ENCODE measurements at places on chromosomes 5 and 9. TPM values are rescaled to one million over a fixed set of nuclear protein-coding genes. Genes with fewer than 3 reads are reported as not detected.

The SLC36A3 gene
- not detected for total RNA-seq

GRCh38 chr5:2817031-2817603 lies 65.6 kb upstream of the IRX2 start:
- DNase-seq, result no peak

- no peak for DNase-seq
These were observed 33.7 kb upstream of the ZNF366 start for GRCh38 chr5:72540759-72541438.

DNA sequence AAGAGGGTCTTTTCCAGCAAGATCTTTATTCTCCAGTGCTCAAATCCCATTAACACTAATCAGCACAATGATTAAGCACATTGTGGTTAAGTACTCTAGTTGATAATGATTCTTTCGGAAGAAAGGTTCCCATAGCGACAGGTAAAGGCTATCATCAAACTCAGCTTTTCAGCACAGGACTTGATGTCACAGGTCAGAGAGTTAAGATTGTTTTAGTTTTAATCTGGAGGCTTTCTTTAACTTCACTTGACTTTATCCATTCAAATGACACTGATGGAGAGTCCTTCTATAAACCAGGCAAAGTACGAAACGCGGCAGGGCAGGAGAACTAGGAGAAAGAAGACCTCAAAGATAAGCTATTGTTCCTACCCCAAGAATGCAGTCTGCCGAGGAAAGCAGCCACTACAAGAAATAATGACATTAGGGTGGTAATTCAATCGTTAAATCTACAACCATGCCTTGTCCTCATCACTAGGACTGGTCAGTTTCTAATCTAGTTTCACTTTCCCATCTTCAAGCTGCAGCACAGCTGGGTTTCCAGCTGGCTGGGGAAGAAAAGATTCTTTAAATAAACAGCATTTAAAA lies 4.6 kb downstream of the NRG2 start:
- no peak for DNase-seq

The INSL4 gene
- total RNA-seq, result not detected

The DMGDH gene
- total RNA-seq, result 0.37 TPM

- no peak for DNase-seq
These were observed 274.3 kb downstream of the HTR1A start for GRCh38 chr5:63687854-63688516.

The MED10 gene
- total RNA-seq, result 35.3 TPM

- peak; percentile 10 for DNase-seq
These were observed 18.9 kb downstream of the IPPK start for GRCh38 chr9:92650839-92651621.

The ORM2 gene
- total RNA-seq, result 1.4 TPM

The GNAQ gene
- 51.5 TPM for total RNA-seq

The PCDHGA5 gene
- total RNA-seq, result 1.1 TPM

The SPATA31E1 gene
- total RNA-seq, result 0.09 TPM

DNA sequence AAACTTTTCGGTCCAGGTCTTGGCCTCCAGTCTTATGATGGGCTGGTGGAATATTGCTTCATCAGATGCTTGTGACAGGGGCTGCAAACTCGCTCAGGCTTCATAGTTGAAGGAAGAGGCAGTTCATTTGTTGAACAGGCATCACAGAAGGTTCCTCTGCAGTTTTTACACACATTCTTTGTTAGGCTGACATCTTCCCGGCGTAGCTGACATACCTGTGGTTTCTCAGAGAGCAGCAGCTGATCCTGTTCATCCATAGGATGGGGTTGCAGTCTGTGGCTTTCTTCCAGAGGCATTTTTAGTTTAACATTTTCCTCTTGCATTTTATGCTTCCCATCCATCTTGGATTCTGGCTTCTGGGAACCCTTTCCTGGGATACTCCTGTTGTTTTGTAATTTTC lies 1255.2 kb downstream of the EFNA5 start:
- DNase-seq, result no peak

The FBP2 gene
- total RNA-seq, result not detected

DNA sequence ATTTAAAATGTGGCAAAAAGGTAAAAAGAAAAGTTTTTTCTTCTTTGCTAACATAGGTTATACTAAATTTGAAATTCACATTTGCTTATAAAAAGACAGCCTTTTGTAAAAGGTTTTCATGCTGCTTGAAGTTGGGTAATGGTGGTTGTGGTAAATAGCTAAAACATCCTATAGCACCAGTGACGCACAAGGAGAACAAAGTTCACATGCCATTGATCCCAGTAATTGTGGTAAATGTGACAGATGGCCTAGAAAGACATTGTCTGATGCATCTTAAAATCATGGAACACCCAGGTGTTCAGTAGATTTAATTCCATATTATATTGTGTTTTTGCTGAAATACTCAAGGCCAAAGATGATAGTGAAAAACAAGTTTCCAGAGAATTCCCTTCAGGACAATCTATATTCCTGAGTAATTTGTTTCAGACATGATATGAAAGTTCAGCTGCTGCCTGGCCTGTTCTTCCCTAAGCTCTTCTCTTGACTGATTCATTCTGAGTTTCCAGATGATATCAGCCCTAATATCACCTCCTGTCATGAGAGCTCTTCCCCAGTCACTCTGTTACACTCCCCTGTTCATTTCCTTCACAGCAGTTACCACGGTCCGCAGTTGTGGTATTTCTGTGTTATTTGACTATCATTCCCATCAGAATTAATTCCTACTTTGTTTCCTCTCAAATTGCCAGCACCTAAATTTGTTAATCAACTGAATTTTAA lies 4.6 kb upstream of the FBXL17 start:
- no peak for DNase-seq

The CCNB1 gene
- 310 TPM for total RNA-seq

The CARTPT gene
- total RNA-seq, result not detected

- DNase-seq, result peak; percentile 71
These were observed 773.4 kb downstream of the BRINP1 start for GRCh38 chr9:118595719-118596305.

DNA sequence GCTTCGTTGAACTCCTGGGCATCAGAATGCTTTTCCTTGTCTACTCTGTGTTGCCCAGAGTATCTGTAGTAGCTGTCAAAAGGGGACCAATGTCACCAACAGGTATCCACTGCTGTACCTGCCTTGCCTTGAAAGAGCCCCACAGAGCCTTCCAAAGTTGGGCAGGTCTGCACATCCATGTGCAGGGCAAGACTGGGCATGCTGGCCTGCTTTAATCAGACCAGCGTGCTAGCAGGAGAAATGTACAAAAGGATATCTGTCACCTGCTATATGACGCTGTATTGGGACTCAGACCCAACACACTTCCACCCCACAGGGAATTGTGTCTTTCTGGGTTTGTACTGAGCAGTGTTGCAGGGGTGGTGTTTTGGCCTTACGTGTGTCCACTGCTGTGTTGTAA lies 11.9 kb downstream of the DELE1 start:
- no peak for DNase-seq

GRCh38 chr5:178671602-178672144 lies 44.8 kb upstream of the CLK4 start:
- no peak for DNase-seq

- DNase-seq, result no peak
These were observed 89.6 kb downstream of the PTPRD start for GRCh38 chr9:10523164-10523563.

DNA sequence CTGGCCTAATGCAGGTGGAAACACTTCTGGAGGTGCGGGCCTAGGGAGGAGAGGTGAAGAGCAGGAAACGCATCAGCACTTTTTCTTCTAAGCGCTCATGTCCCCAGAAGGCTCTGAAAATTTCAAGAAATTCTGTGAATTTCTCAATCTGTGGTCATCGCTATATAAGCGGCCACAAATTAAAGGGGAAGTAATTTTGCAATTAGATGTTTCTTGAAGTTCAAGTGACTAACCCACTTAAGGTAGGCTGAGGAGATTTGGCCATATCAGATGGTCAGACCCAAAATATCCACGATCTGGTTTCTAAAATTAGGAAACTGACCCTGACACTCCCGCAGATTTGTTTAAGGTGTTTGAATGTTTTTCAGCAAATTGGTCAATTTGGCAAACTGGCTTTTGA lies 16.6 kb upstream of the HMGCR start:
- no peak for DNase-seq

DNA sequence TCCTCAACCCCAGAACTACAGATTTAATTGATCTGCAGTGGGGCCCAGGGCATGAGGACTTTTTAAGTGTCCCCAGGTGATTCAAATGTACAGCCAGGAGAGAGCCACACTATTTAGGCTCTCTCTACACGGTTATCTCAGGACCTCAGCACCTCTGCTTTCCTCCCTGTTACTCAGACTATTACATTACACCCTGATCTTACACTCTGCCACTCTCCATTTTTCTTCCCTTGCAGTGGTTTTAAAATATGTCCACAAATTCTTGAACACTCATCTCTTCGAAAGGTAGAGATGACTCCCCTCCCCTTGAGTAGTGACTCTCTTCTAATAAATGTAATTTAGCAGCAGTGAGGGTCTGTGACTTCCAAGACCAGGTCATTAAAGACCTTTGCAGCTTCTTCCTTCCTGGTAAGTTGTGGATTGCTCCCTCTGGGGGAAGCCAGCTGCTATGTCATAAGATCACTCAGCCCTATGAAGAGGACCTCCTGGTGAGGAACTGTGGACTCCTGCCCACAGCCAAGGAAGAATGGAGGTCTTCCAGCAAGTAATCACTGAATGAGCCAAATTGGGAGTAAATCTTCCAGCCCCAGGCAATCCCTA lies 87.5 kb upstream of the SSBP2 start:
- DNase-seq, result peak; percentile 53

- DNase-seq, result peak; percentile 62
These were observed 565 bp downstream of the HTR1A start for GRCh38 chr5:63961598-63962161.

The CD72 gene
- total RNA-seq, result 3.3 TPM

DNA sequence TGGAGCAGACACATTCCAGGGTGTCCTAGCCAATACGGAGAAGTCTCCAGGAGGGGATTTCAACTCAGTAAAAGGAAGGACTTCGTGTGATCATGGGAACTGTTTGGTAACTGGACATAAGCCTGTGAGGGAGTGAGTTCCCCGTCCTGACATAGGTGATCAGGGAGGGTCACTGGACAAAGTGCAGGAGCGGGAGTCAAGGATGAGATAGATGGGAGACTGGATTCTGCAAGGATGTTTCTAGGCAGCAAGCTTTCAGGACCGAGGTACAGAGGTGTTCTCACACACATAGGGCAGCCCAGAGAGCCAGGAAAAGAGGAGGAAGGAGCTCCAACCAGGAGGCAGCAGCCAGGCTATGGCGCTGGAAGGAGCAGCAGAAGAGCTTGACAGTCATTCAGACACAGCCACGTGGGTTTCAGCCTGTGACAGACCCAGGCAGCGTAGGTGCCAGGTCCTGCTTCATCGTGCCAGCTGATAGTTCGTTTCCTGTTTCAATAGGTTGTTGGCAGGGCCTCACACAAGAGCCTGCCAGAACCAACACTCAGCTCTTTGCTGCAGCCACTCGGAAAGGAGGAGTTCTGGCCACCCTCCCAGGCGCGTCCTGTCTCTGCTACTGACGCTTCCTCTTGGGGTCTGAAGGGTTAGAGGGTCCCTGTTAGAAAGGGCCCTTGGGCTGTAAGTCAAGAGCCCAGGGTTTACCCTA lies 84.1 kb downstream of the AMBP start:
- DNase-seq, result no peak

GRCh38 chr5:112849912-112850311 lies 11.2 kb upstream of the SRP19 start:
- no peak for DNase-seq

DNA sequence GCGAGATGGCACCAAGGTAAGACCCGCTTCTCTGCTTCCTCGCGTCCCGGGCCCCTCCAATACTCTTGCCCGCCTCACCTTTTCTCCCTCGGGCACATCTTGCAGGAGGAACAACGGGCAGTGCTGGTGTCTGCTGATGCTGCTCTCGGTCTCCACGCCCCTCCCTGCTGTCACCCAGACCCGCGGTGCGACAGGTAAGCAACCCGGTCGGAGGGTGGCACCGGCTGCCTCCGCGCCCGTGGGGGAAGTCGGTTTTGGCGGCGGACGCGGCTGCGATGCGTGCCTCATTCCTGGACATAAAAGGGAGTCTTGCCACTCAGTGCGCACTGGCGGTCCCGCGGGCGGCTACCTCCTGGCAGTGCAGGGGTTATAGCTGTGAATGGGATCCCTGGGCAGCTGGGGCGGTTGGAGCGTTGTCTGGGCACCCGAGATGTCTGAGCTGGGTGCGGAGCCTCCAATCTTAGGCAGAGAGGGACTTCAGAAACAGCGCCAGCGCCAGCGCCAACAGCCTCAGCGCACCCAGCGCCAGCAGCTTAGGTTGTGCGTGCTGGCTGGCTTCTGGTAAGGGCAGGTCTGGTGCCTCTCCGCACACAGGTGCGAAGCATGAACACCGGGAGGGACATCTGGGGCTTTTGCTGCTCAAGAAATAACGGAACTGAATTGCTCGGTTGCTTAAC lies 488 bp downstream of the COL15A1 start:
- DNase-seq, result peak; percentile 70

- DNase-seq, result no peak
These were observed 10.6 kb upstream of the UBAP2 start for GRCh38 chr9:34059281-34059680.

- DNase-seq, result peak; percentile 67
These were observed 2.1 kb upstream of the PRDM12 start for GRCh38 chr9:130662099-130662969.

DNA sequence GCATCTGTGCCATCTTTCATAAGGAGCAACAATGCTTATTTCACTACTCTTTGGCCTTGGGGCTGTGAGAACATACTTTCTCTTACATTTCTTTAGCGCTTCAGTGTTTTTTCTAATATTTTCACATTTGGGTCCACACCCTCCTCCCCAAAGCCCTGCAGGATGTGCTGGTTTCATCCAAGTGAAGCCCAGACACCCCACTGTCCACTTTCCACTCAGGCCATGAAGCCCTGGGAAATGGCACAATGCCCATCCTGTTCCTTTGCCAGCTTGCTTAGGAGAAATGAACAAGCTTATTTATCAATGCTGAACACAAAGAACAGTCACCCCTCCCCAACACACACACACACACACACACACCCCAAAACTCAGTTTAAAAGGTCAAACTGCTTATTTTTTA lies 17.3 kb upstream of the TMOD1 start:
- no peak for DNase-seq

DNA sequence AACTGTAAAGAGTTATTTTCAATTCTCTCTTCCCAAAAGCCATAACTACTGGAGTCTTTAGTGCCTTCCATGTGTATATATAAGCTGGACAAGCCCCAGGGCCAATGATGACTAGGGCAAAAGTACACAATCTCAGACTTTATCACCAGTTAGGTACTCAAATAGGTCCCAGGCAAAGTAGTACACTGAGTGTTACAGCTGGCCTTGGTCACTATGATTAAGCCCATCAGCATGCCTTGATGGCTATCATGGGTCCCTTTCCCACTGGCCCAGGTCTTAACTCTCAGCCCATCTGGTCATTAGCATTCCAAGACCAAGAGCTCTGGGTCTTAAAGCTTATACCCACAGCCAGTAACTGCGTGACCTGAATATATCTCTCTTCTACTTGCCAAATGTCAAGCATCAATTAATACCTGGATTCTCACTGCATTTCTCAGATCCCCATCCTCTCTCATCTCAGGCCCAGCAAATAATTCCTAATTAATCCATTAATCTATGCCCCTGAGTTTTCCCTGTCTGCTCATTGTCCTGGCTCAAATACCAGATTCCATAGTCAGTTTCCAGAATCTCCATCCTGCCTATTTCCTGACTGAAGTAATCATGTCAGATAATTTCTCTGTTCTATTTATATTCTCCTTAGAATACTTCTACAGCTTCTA lies 62.3 kb downstream of the NR6A1 start:
- no peak for DNase-seq
